CD4-positive, alpha-beta T cell treated with Interleukin-2 at 100 ng/mL for 4 hours (primary cell): ENCODE measurements at places on chromosomes 3 and 15.
A peak's percentile ranks its signal among the peaks of the same experiment; 100 is the strongest.

DNA sequence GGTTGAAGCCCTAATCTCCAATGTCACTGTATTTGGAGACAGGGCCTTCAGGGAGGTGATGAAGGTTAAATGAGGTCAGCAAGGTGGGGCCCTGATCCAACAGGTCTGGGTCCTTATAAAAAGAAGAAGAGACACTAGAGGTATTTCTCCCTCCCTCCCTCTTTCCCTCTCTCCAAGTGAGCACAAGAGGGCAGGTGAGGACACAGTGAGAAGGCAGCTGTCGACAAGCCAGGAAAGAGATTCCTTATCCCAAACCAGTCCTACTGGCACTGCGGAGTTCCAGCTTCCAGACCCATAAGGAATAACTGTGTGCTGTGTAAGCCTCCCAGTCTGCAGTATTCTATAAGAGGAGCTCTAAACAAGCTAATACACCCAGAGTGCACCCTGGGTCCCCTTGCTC lies 134.7 kb downstream of the ADAMTS17 start:
- no peak for DNase-seq

GRCh38 chr3:52892290-52892624 lies 5.1 kb downstream of the STIMATE start:
- no peak for DNase-seq

- DNase-seq: no peak
Observed at GRCh38 chr3:172156586-172156955, 117.2 kb downstream of the FNDC3B start.

DNA sequence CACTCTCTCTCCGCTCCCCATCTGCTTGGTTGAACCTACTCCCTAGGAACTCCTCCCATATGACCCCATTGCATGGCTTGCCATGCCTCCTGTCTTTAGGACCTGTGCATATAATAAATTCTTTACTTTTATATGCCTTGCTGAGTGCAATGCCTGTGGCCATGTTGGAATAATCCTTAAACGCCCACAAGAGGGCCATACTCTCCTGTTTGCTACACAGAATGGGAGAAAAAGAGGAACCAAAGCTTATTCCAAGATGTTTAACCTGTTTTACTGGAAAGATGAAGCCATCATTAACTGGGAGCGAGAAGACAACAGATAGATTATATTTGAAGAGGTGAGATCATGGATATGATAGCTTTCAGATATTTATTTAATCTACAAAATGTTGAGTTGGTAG lies 1097.8 kb downstream of the NAALADL2 start:
- DNase-seq: no peak

GRCh38 chr3:113516115-113516505 lies 1.2 kb upstream of the SPICE1 start:
- DNase-seq: no peak

- no peak for DNase-seq
Observed at GRCh38 chr3:184643442-184643841, 68.4 kb downstream of the MAGEF1 start.

DNA sequence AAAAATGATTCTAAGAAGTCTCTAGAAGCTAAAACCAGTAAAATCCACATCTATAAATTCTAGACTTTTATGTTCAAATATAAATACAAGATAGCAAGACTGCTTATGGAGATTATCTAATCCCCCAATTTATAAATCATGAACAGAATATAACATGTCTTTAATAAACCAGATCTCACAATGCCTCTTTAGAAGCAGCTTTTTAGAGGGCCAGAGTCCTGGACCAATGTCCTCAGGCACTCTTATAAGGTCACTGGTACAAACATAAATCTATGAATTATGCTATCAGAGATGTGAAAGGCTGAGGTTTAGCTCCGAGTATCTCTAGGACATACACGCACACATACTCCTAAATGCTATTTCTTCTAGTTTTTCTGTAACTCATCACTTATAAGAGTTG lies 78.3 kb downstream of the ADAM10 start:
- no peak for DNase-seq

GRCh38 chr3:56468184-56469106 lies at the start of gene ERC2:
TSS of gene ERC2 (minus strand) at chr3:56468467.
- DNase-seq: no peak

DNA sequence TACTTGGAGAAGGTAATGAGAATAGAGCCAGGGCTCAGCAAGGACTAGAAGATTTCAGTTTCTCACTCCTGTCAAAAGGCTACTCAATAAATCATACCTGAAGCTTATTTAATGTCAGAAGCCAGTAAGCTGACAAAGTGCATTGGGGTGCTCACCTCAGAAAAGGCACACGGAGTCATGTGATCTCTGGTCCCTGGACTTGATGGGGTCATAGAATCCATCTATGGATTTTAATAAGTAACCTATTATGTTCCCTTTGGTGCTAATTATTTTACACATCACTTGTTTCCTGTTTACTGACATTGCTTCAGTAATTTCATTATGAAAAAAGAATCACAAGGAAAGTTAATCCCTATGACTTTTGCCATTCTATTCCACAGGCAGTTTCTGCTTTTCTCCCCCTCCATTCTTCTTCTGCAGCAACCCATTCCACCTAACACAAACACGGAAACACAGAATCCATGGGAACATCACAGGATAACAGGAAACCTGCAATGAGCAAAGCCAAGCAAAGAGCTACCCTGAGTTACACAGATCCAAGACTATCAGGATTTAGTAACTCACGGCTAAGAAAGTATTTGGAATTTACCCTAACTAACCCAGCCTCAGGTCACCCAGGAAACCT lies 159.6 kb downstream of the MEIS2 start:
- no peak for DNase-seq

- no peak for DNase-seq
Observed at GRCh38 chr3:39453134-39453533, 14.3 kb upstream of the MOBP start.

GRCh38 chr3:66938338-66938963 lies 59.7 kb upstream of the KBTBD8 start:
- peak; percentile 47 for DNase-seq

DNA sequence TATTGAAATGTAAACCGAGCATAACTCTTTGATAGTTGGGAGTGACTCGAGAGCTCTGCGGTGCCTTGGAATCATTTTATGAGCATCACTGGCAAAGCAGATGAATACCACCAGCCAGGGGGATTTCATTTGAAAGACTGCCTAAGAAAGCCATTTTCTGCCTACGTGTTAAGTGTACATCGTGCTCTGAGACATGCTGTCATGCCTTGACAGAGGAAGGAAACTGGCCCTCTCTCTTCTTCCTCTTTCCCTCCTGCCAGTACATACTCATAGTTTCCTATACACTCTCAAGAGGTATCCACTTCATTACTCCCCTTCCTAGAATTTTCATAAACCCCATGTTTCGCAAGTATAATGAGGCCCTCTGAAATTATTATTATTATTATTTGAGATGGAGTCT lies 8.8 kb downstream of the BCL2A1 start:
- DNase-seq: no peak

- no peak for DNase-seq
Observed at GRCh38 chr3:170560717-170561382, 25.0 kb downstream of the SLC7A14 start.

GRCh38 chr3:151281671-151282324 lies 3.5 kb upstream of the P2RY14 start:
- no peak for DNase-seq

GRCh38 chr15:59873644-59874272 lies 130.4 kb upstream of the FOXB1 start:
- no peak for DNase-seq

- no peak for DNase-seq
Observed at GRCh38 chr3:23113455-23114171, 89.5 kb upstream of the UBE2E2 start.

GRCh38 chr15:70420948-70421482 lies 323.3 kb upstream of the TLE3 start:
- DNase-seq: no peak

GRCh38 chr15:39110336-39110735 lies 470.5 kb upstream of the THBS1 start:
- no peak for DNase-seq

GRCh38 chr3:178671377-178671776 lies 135.1 kb downstream of the KCNMB2 start:
- no peak for DNase-seq

- DNase-seq: no peak
Observed at GRCh38 chr3:169694117-169694516, 30.6 kb upstream of the MECOM start.

- no peak for DNase-seq
Observed at GRCh38 chr15:42549741-42550392, 1.2 kb downstream of the HAUS2 start.

DNA sequence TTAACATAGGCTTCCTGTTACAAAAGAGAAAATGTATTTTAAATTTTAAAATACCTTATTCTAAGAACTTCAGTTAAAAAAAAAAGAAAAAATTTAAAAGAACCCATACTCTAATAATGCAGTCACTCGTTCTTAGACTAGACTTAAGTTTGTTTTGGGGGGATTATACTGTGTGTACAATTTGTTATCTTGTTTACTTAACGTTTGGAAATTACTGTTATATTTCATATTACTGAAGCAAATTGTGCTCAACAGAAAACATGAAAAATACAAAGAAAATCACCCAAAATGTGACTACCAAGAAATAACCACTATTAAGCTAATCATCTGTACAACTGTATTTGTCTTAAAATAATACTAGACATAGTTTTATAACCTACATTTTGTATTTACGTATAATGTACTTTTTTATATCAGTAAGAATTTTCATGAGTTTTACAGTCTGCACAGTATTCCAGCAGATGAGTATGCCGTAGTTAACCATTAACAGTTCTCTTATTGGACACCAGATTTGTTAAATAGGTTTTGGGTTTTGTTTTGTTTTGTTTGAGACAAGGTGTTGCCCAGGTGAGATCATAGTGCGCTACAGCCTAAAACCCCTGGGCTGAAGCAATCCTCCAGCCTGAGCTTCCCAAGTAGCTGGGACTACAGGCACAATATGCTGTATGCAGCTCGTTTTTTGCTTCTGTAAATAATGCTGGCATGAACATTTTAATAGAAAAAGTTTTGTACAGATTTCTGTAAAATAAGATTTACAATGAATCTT lies 88.8 kb upstream of the CHD2 start:
- peak; percentile 43 for DNase-seq

- no peak for DNase-seq
Observed at GRCh38 chr15:89845305-89845893, 30.7 kb upstream of the ANPEP start.

- DNase-seq: no peak
Observed at GRCh38 chr3:169879845-169880575, 10.3 kb upstream of the LRRC31 start.

- DNase-seq: no peak
Observed at GRCh38 chr15:101381671-101382212, 86.7 kb upstream of the SNRPA1 start.

GRCh38 chr3:116002235-116002634 lies 378.9 kb downstream of the GAP43 start:
- no peak for DNase-seq

DNA sequence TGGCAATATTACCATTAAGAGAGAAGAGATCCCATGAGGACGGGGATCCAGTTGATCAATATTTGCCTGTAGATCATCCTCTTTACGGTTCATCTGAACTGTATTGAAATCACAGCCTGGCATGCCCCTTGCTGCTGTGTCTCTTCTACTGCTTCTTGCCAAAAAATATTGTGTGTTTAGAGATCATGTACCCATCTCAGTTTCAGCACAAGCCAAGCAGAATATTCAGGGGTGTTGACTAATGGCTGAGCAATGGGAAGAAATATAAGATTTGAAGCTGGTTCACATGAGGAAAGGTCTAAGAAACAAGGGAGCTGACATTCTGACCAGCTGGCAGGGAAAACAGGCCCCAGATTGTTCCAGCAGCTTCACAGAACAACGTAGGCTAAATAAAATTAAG lies 21.3 kb downstream of the ATP13A5 start:
- DNase-seq: no peak

GRCh38 chr3:127483902-127484591 lies 106.5 kb downstream of the TPRA1 start:
- DNase-seq: no peak
